ENCODE measurements at places on chromosomes 1 and 21.

DNA sequence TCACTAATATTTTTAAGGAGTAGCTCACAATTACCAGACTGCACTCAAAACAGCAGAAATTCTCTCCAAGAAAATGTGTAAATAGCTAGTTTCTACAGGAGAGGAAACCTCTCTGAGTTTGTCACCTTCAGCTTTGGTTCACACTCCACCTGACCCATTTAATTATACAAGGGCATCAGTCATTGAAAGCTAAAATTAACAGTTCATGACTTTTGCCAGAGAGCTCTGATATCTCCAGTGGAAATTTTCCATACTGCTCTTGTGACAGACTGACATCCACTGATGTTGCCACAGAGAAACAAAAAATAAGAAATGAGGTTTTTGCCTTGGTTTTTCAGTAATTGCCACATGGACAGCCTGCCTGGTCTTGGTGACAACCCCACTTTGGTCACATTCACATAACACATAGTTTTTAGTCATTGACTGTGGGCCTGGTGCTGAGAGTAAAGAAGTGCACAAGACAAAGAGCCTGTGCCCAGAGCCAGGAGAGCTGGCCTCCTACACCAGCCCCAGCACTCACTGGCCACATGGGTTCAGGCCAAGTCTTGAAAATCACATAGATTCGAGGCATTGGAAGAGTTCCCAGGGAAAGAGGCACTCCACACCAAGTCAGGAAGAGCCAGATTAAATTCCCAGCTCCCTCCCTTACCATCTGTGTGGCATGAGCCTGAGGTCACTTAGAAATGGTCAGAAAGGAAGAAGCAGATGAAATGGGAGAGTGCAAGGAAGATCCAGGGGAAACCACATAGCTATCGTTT, 13.8 kb upstream of the SIM2 start:
- DNase-seq = no peak

DNA sequence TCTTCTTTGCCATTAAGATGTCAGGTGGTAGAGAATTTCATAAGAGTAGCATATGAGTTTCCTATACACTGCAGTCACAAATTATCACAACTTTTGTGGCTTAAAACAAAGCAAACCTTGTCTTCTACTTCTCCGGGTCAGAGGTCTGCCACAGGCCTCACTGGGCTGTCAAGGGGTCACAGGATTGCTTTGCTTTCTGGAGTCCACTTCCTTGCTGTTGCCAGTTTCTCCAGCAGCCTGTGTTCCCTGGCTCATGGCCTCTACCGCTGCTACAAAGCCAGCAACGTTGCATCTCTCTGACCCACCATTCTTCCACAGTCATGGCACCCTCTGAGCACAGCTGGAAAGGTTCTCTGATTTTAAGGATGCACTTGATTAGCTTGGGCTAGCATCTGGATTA, 6.5 kb upstream of the BACE2 start:
- DNase-seq = no peak

GRCh38 chr1:205189131-205189530, 22.4 kb downstream of the DSTYK start:
- no peak for DNase-seq

DNA sequence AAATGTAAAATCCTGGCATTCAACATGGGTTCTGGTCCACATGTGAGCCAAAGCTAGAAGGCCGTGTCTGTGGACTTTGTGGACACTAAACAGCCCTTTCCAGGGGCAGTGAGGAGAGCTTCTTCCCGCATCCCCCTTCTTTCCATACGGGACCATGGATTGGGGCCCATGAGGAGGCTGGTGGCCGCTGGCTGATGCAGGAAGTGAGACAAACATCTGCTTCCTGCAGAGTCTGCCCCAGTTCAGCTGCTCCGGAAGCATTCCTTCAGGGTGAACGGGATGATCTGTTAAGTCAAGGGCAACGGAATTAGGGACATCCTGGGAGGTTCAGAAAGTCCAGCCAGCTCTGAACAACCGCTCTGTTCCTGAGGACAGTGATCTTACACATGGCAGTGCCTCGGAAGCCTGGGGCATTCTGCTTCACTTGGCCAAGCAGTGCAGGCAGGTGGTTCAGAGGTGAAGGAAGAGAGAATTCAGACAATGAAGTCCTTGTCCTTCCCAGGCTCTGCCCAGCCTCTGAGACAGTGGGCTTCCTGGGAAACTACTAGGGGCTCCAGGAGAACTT, 1.5 kb downstream of the CA6 start:
- DNase-seq = no peak

- no peak for DNase-seq
Observed at GRCh38 chr1:24502709-24503058, at the start of gene RCAN3. Gene RCAN3 (plus strand): TSS chr1:24502836. CDS start chr1:24514373, 11,537 bp downstream.

Measured in AG04449 (cell line).